ENCODE measurements at places on chromosomes 4 and X. TPM values are rescaled to one million over a fixed set of nuclear protein-coding genes. Genes with fewer than 3 reads are reported as not detected.

DNA sequence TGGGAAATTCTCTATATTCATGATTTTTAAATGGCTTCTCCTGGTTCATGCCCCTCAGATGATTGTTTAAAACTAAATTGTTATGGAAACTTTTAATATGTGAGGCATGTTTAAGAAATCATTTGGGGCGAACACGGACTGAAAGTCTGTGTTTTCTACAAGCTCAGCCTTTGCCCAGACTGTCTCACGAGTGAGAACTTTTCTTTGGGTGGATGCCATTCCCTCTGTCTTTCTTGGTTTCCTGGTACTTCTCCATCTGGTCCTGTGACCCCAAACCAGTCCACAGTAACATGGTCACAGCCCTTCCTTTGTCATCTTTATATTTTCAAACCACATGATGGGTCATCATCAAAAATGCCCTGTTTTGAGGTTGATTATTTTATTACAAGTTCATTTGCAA is 186.6 kb upstream of the GNPDA2 start:
- no peaks in the 10 kb centered on the region for H3K4me1 ChIP-seq
- H3K27ac ChIP-seq: no peak overlapping the region
- DNase-seq: no peak
- H3K27me3 ChIP-seq: no peaks in the 10 kb centered on the region

DNA sequence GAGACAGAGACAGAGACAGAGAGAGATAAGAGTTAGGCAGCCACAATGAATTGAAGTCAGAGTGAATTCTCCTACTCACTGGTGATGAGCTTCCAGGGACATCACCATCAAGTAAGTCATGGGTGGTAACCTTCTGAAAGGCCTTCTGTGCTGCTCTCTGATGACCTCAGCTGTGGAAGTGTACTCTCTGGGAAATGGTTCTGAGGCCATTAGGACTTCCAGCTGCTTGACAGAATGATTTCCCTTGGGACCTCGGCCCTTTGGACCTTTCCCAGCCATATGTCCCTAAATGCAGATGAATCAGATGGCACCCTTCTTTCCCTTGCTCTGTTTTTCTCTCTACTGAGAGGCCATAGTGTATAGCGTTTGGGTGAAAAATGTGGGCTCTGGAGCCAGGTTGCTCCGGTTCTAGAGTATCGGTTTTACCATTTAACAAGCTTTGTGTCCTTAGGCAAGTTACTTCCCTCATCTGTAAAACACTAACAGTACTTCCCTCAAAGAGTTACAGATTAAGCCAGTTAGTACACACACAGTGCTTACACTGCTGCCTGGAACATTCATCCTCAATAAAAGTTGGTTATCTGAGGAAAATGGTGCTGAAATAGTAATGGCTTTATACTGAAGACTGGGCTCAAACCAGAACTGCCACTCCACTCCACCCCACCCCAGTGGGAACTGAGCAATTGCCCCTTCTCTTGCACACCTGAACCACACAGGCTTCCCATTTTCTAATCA is 7.6 kb downstream of the SEPTIN11 start:
- H3K4me1 ChIP-seq: peaks cover 37% of the 10 kb centered on the region
- no peaks in the 10 kb centered on the region for H3K27me3 ChIP-seq
- H3K4me3 ChIP-seq: no peak overlapping the region
- H3K36me3 ChIP-seq: no peaks in the 10 kb centered on the region
- H3K27ac ChIP-seq: no peak overlapping the region

GRCh38 chrX:79604364-79604763 is 237.2 kb upstream of the ITM2A start:
- H3K27me3 ChIP-seq: no peaks in the 10 kb centered on the region
- H3K36me3 ChIP-seq: no peaks in the 10 kb centered on the region
- no peak overlapping the region for H3K4me3 ChIP-seq
- no peak for DNase-seq
- H3K27ac ChIP-seq: no peak overlapping the region
- H3K4me1 ChIP-seq: no peaks in the 10 kb centered on the region

- no peaks in the 10 kb centered on the region for H3K27me3 ChIP-seq
- peaks cover 25% of the 10 kb centered on the region for H3K36me3 ChIP-seq
- H3K4me1 ChIP-seq: peaks cover 30% of the 10 kb centered on the region
- no peak overlapping the region for H3K4me3 ChIP-seq
Measured at GRCh38 chr4:24559889-24560288, 24.5 kb downstream of the DHX15 start.

- no peak overlapping the region for H3K4me3 ChIP-seq
- no peaks in the 10 kb centered on the region for H3K36me3 ChIP-seq
- no peaks in the 10 kb centered on the region for H3K27me3 ChIP-seq
- H3K27ac ChIP-seq: no peak overlapping the region
- H3K4me1 ChIP-seq: no peaks in the 10 kb centered on the region
Measured at GRCh38 chr4:81688085-81688484, 216.4 kb upstream of the RASGEF1B start.

GRCh38 chr4:80219301-80220025 is 22.2 kb downstream of the PRDM8 start:
- H3K27me3 ChIP-seq: peaks cover 23% of the 10 kb centered on the region
- no peak for DNase-seq
- no peak overlapping the region for H3K27ac ChIP-seq
- H3K4me1 ChIP-seq: no peaks in the 10 kb centered on the region
- H3K36me3 ChIP-seq: no peaks in the 10 kb centered on the region

GRCh38 chr4:111512081-111512783 is 633.0 kb upstream of the FAM241A start:
- no peaks in the 10 kb centered on the region for H3K27me3 ChIP-seq
- H3K27ac ChIP-seq: no peak overlapping the region
- no peak overlapping the region for H3K4me3 ChIP-seq
- no peaks in the 10 kb centered on the region for H3K4me1 ChIP-seq
- no peak for DNase-seq
- no peaks in the 10 kb centered on the region for H3K36me3 ChIP-seq

CDKL5 gene
- 30.6 TPM for total RNA-seq

USP17L19 gene
- total RNA-seq: not detected

ANXA10 gene
- not detected for total RNA-seq

DNA sequence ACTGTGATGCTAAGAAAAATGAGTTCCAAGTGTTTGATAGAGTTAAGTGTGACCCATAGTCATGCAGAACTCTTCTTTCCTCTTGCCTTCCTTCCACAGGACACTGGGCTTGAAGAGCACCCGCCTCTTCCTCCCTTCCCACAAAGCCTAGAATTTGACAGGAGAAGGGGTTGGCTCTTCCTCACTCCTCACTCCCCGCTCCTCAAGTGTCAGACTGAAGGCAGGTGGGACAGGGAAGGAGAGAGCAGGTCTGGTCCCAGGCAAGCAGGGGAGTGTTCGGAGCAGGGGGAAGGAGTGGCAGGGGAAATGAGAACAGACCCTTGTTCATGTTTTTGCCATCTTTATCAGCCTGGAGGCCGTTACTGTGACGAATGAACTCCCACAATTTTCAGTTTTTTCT is 10.7 kb downstream of the MAGED2 start:
- H3K4me3 ChIP-seq: no peak overlapping the region
- DNase-seq: no peak
- H3K27me3 ChIP-seq: no peaks in the 10 kb centered on the region
- no peaks in the 10 kb centered on the region for H3K4me1 ChIP-seq
- H3K36me3 ChIP-seq: peaks cover 26% of the 10 kb centered on the region
- H3K27ac ChIP-seq: no peak overlapping the region

DNA sequence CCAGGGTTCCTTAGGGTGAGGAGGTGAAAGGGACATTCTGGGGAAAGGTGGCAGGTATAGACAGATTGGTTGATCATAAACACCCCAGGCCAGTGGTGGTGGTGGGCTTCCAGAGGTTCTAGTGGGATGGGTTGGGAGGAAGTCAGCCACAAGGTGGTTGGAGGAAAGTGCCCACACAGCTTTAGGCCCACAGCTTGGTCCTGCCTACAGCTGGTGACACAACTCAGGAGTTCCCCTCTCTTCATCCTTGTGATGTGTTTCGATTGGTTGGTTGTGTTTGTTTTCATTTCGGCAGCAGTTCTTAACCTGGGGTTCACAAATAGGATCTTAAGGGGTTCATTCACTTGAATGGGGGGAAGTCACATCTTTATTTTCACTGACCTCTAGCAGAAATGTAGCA is 157.0 kb downstream of the TMEM164 start:
- no peak overlapping the region for H3K4me3 ChIP-seq
- H3K27me3 ChIP-seq: no peaks in the 10 kb centered on the region
- H3K36me3 ChIP-seq: peaks cover 3% of the 10 kb centered on the region
- no peak for DNase-seq
- no peaks in the 10 kb centered on the region for H3K4me1 ChIP-seq

GRCh38 chr4:185357211-185357610 is 38.5 kb downstream of the LRP2BP start:
- H3K27ac ChIP-seq: no peak overlapping the region
- H3K4me3 ChIP-seq: no peak overlapping the region
- peaks cover 66% of the 10 kb centered on the region for H3K36me3 ChIP-seq
- H3K27me3 ChIP-seq: no peaks in the 10 kb centered on the region

DNA sequence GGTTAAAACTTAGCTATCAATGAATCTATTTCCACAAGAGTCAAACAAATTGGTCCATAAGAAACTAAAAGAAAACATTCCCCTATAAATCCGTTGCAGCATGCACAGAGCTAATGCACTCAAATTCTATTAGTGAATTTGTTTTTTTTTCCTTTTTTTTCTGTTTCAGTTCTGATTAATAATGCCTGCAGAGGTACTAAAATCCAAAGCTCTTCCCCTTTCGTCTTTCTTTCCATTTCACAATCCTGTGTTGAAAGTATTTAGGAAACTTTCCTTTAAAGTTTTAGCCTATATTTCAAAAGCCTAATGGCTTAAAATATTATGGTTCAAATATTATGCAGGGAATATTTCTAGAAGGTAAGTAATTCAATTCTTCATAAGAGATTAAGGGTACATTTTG is 45.9 kb upstream of the VEGFD start:
- no peaks in the 10 kb centered on the region for H3K36me3 ChIP-seq
- no peaks in the 10 kb centered on the region for H3K27me3 ChIP-seq
- DNase-seq: no peak

- DNase-seq: no peak
- no peaks in the 10 kb centered on the region for H3K36me3 ChIP-seq
- H3K27ac ChIP-seq: no peak overlapping the region
- no peak overlapping the region for H3K4me3 ChIP-seq
Measured at GRCh38 chrX:22689290-22689689, 310.5 kb upstream of the DDX53 start.

- H3K4me1 ChIP-seq: peaks cover 16% of the 10 kb centered on the region
- H3K4me3 ChIP-seq: no peak overlapping the region
- no peaks in the 10 kb centered on the region for H3K36me3 ChIP-seq
- no peak for DNase-seq
- no peaks in the 10 kb centered on the region for H3K27me3 ChIP-seq
Measured at GRCh38 chr4:158667651-158668198, 4.0 kb downstream of the C4orf46 start.

DNA sequence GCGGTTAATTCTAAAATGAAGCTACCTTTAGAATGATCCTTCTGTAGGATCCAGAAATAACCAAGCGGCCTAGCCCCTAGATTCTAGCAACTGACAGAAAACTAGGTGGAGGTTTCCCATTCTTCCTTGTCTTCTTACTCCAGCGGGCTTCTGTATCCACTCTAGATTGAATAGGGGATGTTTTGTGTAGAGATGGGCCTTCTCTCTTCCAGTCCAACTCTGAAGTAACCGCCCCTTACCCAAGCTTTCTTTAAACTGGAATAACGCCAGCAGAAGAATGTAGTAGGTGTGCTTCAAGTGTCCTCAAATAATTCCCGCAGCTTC is 386 bp upstream of the TMEM184C start:
- DNase-seq: no peak
- H3K27ac ChIP-seq: peak overlapping the region; percentile 84
- peaks cover 38% of the 10 kb centered on the region for H3K4me1 ChIP-seq

XAGE2 gene
- total RNA-seq: 6.7 TPM

DNA sequence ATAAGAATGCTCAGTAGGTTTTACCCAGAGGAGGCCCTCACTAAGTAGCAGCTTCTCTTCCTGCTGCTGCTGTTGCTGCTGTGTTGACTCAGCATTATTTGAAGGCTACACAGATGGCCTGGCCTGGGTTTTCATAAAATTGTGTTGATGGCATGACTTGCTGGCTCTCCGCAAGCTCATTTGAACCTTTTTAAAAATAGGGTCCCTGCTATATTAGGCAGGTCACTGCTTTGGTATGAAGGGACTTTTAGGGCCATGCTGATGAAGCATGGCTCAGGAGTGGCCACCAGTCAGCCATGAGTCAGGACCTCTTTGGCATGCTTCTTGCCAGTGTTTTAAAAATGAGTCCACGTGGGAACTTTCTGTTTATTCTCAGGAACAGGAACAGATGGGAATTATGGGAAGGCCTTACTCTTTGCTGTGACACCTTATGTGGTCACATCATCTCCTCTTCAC is 128.7 kb downstream of the MID1IP1 start:
- no peaks in the 10 kb centered on the region for H3K36me3 ChIP-seq
- DNase-seq: no peak
- H3K4me3 ChIP-seq: no peak overlapping the region
- H3K27me3 ChIP-seq: no peaks in the 10 kb centered on the region
- no peaks in the 10 kb centered on the region for H3K4me1 ChIP-seq
- no peak overlapping the region for H3K27ac ChIP-seq

SNX12 gene
- 47.7 TPM for total RNA-seq

P2RY8 gene
- total RNA-seq: 3.0 TPM

GRCh38 chr4:6548201-6548881 is 26.6 kb upstream of the MAN2B2 start:
- H3K4me1 ChIP-seq: no peaks in the 10 kb centered on the region
- H3K27ac ChIP-seq: no peak overlapping the region
- no peaks in the 10 kb centered on the region for H3K36me3 ChIP-seq

- H3K27ac ChIP-seq: no peak overlapping the region
- H3K27me3 ChIP-seq: no peaks in the 10 kb centered on the region
- DNase-seq: no peak
- H3K4me1 ChIP-seq: no peaks in the 10 kb centered on the region
Measured at GRCh38 chr4:89277412-89277811, 30.2 kb downstream of the GPRIN3 start.

DNA sequence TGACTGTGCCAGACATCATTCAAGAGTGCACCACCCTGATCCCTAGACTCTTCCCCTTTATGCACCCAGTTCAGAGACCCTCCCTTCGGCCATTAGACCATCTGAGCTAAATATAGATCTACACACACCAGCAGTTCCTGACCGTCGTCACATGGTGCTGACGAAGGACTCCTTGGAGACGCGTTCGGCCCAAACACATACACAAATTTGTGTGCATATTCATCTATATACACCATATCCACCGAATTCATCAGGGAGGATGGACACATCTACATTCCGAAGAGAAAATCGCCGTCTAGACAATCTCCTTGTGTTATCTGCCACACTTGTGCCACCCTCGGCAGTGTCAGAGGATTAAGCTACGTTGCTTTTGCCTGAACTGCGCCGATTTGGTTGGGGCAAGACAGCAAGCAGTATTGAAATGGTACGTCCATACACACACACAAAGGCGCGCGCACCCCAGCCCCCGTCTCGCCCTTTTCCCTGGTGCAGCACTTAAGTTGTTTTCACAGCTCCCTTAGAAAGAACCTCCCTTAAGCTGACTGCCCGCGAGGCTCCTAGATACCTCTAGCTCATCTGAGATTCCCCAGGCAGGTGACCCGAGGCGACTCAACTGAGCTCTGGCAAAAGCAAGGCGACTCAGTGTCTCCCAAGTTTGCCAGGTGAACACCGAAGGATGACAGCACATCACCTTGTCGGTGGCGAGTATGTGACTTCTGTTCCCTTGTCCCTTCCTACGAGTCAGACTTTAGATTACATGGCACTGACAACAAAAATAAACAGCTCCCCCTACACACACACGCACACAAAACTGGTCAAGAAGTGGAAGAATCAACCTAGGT is 1.0 kb downstream of the RASGEF1B start:
- H3K4me1 ChIP-seq: peaks cover 61% of the 10 kb centered on the region
- H3K4me3 ChIP-seq: peak overlapping the region; percentile 93
- peak; percentile 80 for DNase-seq
- H3K27me3 ChIP-seq: no peaks in the 10 kb centered on the region
- peak overlapping the region; percentile 97 for H3K27ac ChIP-seq

All from lower lobe of right lung (tissue), 2 donors.